Activated CD8-positive, alpha-beta T cell treated with anti-CD3 and anti-CD28 coated beads for 36 hours (primary cell): ENCODE measurements at places on chromosomes 6 and 20.

DNA sequence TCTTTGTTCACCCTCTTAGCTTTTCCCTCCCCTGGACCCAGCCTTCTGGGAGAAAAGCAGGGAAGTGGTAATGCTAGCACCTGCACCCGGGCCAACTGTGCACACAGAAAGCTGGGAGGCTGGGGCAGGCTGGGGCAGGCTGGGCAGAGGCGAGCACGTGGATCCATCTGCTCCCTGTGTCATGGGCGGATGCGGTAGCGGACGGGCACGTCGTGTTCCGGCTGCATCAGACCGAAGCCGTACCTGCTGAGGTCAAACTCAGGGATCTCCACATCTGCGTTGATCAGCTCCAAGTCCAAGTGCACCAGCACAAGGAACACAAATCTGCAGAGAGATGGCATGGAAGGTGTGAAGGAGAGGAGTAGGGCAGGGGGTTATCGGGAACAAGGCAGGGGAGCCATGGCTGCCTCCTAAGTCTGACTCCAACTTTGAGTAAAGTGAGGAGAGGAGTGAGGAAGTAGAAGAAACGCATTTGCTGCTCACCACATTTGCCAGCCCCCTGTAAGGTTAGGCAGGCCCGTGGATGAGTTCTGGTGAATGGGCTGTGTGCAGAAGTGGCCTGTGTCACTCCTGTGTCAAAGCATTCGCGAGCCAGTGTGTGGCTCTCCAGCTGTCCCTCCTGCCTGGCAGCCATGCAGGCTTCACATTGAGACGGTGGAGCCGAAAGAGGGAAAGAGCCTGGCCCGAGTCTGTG is 25.4 kb upstream of the KCNB1 start:
- no peaks in the 10 kb centered on the region for H3K36me3 ChIP-seq
- no peaks in the 10 kb centered on the region for H3K4me1 ChIP-seq
- DNase-seq, result no peak
- H3K27me3 ChIP-seq, result peaks cover 29% of the 10 kb centered on the region

DNA sequence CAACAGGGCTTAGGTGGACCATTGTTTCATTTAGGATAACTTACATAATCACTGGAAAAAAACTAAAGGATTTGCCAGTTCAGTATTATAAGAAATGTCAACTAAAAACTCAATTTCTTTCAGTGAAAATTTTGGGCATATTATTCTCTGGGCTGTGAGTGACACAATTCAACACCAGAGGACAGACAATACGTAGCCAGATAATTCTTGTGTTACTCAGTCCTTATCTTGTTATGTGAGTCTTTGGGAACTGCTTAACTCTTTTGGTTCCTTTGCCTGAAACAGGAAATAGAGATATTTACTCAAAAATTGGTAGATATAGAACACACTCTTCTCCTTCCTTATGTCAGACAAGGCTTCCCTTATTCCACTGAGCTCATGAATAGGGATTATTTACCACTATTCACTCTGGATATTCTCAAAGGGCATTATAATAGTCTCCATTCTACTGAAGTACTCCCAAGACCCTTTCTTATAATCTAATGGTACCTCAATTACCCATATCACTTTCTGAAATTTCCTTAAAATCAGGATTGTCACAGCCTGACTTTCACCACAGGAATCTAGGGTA is 4.9 kb upstream of the BEND6 start:
- H3K27ac ChIP-seq, result no peak overlapping the region
- no peak for DNase-seq
- no peak overlapping the region for H3K4me3 ChIP-seq

DNA sequence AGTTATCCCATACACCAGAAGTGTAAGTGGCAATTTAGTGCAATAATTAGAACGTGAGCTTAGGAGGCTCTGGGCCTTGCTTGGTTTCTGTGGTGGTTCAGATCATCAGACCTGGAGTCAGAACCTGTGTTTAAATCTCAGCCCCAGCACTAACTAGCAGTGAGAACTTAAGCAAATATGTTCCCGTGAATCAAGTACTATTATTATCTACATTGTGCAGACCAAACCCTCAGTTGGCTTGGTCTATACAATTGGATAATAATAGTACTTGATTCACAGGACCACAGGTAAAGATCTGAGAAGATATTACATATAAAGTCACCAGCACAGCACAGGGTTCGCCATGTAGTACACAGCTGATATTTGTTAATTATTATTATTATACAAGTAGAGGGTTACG is 93.1 kb downstream of the SIM1 start:
- peaks cover 4% of the 10 kb centered on the region for H3K27me3 ChIP-seq
- no peak overlapping the region for H3K27ac ChIP-seq
- DNase-seq, result no peak
- H3K4me1 ChIP-seq, result no peaks in the 10 kb centered on the region
- H3K36me3 ChIP-seq, result no peaks in the 10 kb centered on the region
- no peak overlapping the region for H3K4me3 ChIP-seq

DNA sequence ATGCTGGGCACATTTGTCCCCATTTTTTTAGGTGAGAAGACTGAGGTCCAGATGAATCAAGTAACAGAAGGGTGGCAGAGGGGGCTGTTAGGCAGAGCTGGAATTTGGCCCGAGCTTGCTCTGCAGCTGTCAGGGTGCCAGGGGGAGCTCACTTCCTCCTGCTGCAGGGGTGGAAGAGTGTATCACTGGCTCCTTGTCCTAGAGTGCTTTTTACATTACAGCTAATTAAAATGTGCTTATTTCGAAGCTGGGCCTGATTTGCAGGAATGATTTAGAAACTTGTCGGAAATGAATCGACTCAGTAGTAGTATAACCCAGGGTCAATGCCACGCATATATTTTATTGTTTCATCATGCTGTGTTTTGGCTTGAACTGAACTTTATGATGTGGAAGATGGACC is 11.1 kb downstream of the TOX2 start:
- peaks cover 49% of the 10 kb centered on the region for H3K4me1 ChIP-seq
- H3K27me3 ChIP-seq, result peaks cover 55% of the 10 kb centered on the region
- DNase-seq, result peak; percentile 43
- H3K36me3 ChIP-seq, result no peaks in the 10 kb centered on the region

- no peak overlapping the region for H3K27ac ChIP-seq
- H3K4me3 ChIP-seq, result no peak overlapping the region
- H3K4me1 ChIP-seq, result peaks cover 1% of the 10 kb centered on the region
- no peaks in the 10 kb centered on the region for H3K27me3 ChIP-seq
These were observed 24.2 kb downstream of the KLHL31 start for GRCh38 chr6:53641348-53641747.

- peaks cover 5% of the 10 kb centered on the region for H3K4me1 ChIP-seq
- H3K36me3 ChIP-seq, result peaks cover 8% of the 10 kb centered on the region
- no peak overlapping the region for H3K4me3 ChIP-seq
- no peaks in the 10 kb centered on the region for H3K27me3 ChIP-seq
- H3K27ac ChIP-seq, result no peak overlapping the region
- DNase-seq, result no peak
These were observed 13.2 kb upstream of the ASXL1 start for GRCh38 chr20:32344835-32345506.

DNA sequence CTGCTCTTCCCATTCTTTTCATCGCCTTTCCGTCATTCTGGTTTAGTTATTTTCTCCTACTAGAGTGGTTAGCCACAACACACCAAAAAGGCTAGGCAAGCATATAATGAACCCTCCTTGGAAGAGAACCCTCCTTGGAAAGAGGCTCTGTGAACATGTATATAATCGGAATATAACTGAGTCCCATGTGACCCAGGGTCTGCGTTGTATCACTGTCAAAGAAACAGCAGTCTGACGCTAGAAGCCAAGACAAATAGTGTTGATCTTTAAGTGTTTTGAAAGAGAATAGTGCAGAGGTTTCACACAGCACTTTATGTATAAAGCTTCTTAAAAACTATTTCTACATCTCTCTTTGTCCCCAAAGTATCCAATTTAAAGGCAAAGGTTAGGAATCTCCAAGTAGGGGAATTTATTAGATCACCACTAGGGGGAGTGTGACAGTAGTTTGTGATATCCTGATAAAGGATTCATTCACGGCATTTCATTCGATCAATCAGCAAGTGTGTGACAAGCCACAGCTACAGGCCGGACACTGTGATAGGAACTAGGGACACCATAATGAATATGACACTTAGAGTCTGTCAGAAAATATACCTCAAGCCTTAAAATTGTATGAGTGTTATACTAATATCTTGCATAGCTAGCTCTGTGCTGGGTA is 395.3 kb downstream of the CD109 start:
- no peak for DNase-seq
- peaks cover 7% of the 10 kb centered on the region for H3K27me3 ChIP-seq
- H3K27ac ChIP-seq, result no peak overlapping the region
- no peaks in the 10 kb centered on the region for H3K4me1 ChIP-seq
- H3K4me3 ChIP-seq, result no peak overlapping the region
- no peaks in the 10 kb centered on the region for H3K36me3 ChIP-seq

GRCh38 chr20:12305188-12305950 is 387.7 kb downstream of the BTBD3 start:
- H3K4me3 ChIP-seq, result no peak overlapping the region
- no peak overlapping the region for H3K27ac ChIP-seq
- no peaks in the 10 kb centered on the region for H3K27me3 ChIP-seq
- H3K36me3 ChIP-seq, result no peaks in the 10 kb centered on the region
- no peak for DNase-seq
- H3K4me1 ChIP-seq, result no peaks in the 10 kb centered on the region

GRCh38 chr6:42935322-42935721 is 6.0 kb downstream of the CNPY3 start:
- DNase-seq, result no peak
- no peak overlapping the region for H3K4me3 ChIP-seq
- peaks cover 66% of the 10 kb centered on the region for H3K36me3 ChIP-seq
- H3K27me3 ChIP-seq, result no peaks in the 10 kb centered on the region

- H3K36me3 ChIP-seq, result peaks cover 5% of the 10 kb centered on the region
- H3K4me1 ChIP-seq, result peaks cover 13% of the 10 kb centered on the region
- no peak overlapping the region for H3K27ac ChIP-seq
- no peaks in the 10 kb centered on the region for H3K27me3 ChIP-seq
These were observed 14.6 kb upstream of the TP53TG5 start for GRCh38 chr20:45392733-45393132.

- no peaks in the 10 kb centered on the region for H3K36me3 ChIP-seq
- no peak overlapping the region for H3K27ac ChIP-seq
- no peak for DNase-seq
- H3K4me1 ChIP-seq, result no peaks in the 10 kb centered on the region
- H3K27me3 ChIP-seq, result peaks cover 5% of the 10 kb centered on the region
These were observed 85.3 kb upstream of the PDE10A start for GRCh38 chr6:165748390-165748789.

GRCh38 chr6:30443657-30444450 is 45.5 kb upstream of the HLA-E start:
- DNase-seq, result no peak
- peaks cover 67% of the 10 kb centered on the region for H3K27me3 ChIP-seq
- no peak overlapping the region for H3K4me3 ChIP-seq
- no peak overlapping the region for H3K27ac ChIP-seq
- no peaks in the 10 kb centered on the region for H3K36me3 ChIP-seq

DNA sequence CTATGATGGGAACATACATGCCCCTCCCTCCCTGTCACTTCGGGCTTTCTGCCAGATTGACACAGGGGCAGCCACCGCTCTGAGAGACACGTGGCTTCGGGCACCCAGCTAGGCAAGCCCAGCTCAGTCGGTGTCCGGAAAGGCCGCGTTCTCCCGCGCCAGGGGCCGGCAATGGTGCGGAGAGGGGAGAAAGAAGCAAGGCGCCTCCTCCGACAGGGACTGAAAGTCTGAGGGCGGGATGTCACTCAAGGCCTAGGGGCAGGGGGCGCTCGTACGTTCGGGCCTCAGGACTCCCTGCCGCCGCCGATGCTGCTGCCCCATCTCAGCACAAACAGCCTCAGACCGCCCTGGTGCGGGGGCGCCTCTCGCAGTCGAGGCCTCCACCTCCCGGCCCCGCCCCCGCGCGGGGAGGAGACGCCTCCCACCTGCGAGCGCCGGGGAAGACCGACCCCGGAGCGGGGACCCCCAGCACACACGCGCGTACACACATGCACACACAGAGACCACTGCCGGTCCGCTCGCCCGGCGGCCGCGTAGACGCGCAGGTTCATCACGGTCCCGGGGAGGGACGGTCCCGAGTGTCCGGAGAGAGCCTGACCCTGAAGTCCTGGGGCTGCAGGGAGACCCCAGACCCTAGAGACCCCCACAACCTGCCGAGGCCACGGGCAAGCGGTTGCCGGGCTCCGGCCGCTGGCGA is 1.9 kb downstream of the GRM4 start:
- no peak overlapping the region for H3K27ac ChIP-seq
- no peaks in the 10 kb centered on the region for H3K36me3 ChIP-seq
- H3K4me1 ChIP-seq, result peaks cover 11% of the 10 kb centered on the region
- H3K4me3 ChIP-seq, result peak overlapping the region; percentile 55
- peak; percentile 78 for DNase-seq
- peaks cover 65% of the 10 kb centered on the region for H3K27me3 ChIP-seq

GRCh38 chr6:56637640-56638039 is 5.0 kb downstream of the DST start:
- no peaks in the 10 kb centered on the region for H3K4me1 ChIP-seq
- DNase-seq, result no peak
- no peak overlapping the region for H3K4me3 ChIP-seq
- no peaks in the 10 kb centered on the region for H3K36me3 ChIP-seq
- H3K27ac ChIP-seq, result no peak overlapping the region
- peaks cover 2% of the 10 kb centered on the region for H3K27me3 ChIP-seq

- no peaks in the 10 kb centered on the region for H3K4me1 ChIP-seq
- no peak overlapping the region for H3K27ac ChIP-seq
- H3K27me3 ChIP-seq, result no peaks in the 10 kb centered on the region
- H3K4me3 ChIP-seq, result no peak overlapping the region
These were observed 222.9 kb upstream of the DEFB112 start for GRCh38 chr6:50272611-50273010.

DNA sequence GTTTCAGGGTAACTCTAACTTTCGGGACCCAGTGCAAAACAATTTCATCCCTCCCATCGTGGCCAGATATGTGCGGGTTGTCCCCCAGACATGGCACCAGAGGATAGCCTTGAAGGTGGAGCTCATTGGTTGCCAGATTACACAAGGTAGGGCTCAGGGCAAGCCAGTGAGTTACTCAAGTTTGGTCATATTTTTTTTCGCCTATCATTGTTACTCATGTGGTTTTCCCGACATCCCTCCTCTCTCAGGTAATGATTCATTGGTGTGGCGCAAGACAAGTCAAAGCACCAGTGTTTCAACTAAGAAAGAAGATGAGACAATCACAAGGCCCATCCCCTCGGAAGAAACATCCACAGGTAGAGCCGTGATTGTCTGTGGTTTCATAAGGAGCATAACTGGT is 58.2 kb downstream of the DCBLD1 start:
- H3K4me1 ChIP-seq, result no peaks in the 10 kb centered on the region
- peaks cover 2% of the 10 kb centered on the region for H3K36me3 ChIP-seq
- H3K4me3 ChIP-seq, result no peak overlapping the region
- DNase-seq, result no peak
- H3K27me3 ChIP-seq, result peaks cover 3% of the 10 kb centered on the region
- H3K27ac ChIP-seq, result no peak overlapping the region

DNA sequence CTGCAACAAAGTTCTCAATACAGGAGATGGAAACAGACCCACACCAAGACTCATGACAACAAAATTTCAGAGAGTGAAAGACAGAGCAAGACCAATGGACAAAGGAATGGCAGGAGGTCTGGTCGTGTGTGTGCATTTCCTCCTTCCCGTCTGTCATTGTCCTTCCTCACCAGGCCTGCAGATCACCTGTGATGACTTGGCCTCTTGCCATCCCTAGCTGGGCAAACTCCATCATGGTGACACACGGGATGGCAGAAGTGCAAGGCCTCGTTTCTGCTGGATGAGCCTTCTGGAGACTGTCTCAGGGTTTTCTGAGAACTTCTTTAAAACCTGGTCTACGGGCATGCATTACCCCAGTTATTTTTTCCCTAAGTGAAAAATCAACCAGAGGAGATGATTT is 49.2 kb downstream of the RPP21 start:
- H3K36me3 ChIP-seq, result no peaks in the 10 kb centered on the region
- H3K27ac ChIP-seq, result no peak overlapping the region
- no peaks in the 10 kb centered on the region for H3K4me1 ChIP-seq
- H3K27me3 ChIP-seq, result peaks cover 39% of the 10 kb centered on the region

GRCh38 chr6:109450801-109451200 is 4.8 kb downstream of the MICAL1 start:
- H3K4me3 ChIP-seq, result no peak overlapping the region
- no peak overlapping the region for H3K27ac ChIP-seq
- DNase-seq, result no peak
- peaks cover 46% of the 10 kb centered on the region for H3K4me1 ChIP-seq
- no peaks in the 10 kb centered on the region for H3K27me3 ChIP-seq
